ENCODE measurements at places on chromosomes 7 and 10.
A peak's percentile ranks its signal among the peaks of the same experiment; 100 is the strongest.

GRCh38 chr10:34766811-34767494 lies 48.1 kb downstream of the PARD3 start:
- DNase-seq = no peak

DNA sequence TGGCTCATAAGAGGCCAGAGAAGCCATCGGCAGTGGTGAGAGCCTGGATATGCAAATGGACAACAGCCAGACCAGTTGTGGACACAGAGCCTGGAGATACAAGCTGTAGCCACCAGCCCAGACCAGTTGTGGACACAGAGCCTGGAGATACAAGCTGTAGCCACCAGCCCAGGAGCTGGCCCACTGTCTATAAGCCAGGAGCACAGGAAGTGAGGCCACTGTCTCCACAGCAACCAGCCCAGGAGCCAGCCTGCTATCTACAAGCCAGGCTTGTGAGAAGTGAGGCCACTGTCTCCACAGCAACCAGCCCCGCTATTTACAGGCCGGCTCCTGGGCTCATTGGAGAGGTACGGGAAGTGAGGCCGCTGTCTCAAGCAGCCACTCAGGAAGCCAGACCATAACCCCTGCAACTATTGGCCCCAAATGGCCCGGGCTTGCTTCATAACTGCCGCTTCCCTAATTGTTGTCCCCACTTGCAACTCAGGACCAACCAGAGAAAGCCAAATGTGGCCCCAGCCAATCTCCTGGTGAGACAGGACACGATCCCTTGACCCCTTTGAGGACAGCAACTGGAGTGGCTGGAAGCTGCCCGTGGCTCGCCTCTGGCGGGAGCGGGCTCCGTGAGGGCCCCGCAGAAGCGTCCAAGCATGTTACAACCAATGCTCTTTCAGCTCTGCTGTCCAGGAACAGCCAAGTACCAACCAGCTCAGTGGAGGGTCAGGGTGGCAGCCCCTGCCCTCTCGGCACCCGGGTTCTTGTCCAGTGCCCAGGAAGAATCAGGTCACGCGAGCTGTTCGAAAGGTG lies 44.1 kb upstream of the CNPY1 start:
- DNase-seq = peak; percentile 54

- DNase-seq = no peak
Observed at GRCh38 chr10:65548001-65548400, 1377.8 kb upstream of the LRRTM3 start.

DNA sequence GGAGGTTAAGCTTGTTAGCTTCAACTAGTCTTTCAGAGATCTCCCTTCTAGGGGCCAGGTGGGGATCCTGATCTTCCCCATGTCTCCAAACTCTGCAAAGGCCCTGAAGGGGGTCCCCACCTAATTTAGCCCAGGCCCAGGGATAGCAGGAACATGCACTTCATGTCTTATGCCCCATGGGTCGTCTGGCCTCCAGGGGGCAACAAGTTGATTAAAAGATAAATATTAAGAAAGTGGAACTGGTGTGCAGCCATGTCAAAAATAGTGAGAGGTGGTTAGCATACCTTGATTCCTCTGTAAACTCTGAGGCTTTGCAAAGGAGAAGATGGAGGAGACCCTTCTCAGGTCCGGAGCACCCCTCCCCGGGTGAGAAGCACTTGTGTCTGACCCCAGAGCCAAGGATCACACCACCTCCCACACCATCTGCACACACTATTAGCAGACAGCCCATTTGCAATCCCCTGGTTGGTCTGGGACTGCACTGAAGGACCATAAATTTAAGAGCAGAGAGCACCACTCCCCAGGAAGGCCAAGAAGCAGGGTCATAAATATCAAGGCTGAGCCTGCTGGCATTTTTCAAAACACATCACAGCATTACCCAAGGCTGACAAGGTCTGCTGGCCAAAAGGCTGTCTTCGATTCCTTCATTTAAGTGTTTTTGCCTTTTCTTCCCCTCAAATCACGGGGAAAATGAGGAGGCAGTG lies 44.2 kb upstream of the LRRC18 start:
- no peak for DNase-seq

GRCh38 chr10:123555616-123556015 lies 110.5 kb upstream of the GPR26 start:
- no peak for DNase-seq

GRCh38 chr10:55550236-55550635 lies 749.2 kb upstream of the PCDH15 start:
- no peak for DNase-seq

- no peak for DNase-seq
Observed at GRCh38 chr7:154837622-154838021, 165.3 kb downstream of the PAXIP1 start.

GRCh38 chr10:97961945-97962344 lies 68.5 kb downstream of the CRTAC1 start:
- DNase-seq = no peak

DNA sequence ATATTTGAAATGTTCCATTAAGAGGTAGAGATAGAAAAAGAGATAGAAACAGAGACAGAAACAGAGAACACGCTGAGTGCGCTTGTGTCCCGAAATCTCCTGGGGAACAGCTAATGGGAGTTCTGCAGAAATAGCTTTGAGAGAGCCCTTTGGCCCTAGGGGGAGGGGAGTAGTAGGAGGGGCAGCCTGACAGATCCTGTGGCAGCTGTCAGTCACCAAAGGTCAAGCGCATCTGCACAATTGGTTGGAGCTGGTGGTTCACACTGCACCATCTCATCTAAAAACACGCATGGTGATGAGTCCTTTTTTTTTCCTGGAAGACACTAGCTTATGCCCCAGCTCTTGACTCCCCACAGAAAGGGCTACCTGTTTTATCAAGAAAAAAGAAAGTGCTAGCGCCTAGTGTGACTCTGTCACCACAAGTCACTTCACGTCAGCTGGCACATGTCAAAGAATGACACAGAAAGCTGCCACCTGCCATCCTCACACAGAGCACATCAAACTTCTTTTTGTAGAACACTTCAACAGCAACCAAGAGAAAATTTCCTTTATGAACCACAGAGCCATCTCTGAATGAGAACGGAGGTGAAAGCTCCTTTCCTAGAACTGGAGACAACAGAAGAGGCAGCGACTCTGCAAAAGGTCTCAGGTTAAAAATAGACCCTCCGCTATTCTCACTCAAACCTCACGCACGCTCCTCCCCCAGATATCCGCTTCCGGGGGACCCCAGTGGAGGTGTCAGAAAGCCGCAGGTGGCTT lies 125.7 kb downstream of the GFRA1 start:
- DNase-seq = no peak

- DNase-seq = peak; percentile 96
Observed at GRCh38 chr10:45379891-45380540, 6.0 kb downstream of the ALOX5 start.

DNA sequence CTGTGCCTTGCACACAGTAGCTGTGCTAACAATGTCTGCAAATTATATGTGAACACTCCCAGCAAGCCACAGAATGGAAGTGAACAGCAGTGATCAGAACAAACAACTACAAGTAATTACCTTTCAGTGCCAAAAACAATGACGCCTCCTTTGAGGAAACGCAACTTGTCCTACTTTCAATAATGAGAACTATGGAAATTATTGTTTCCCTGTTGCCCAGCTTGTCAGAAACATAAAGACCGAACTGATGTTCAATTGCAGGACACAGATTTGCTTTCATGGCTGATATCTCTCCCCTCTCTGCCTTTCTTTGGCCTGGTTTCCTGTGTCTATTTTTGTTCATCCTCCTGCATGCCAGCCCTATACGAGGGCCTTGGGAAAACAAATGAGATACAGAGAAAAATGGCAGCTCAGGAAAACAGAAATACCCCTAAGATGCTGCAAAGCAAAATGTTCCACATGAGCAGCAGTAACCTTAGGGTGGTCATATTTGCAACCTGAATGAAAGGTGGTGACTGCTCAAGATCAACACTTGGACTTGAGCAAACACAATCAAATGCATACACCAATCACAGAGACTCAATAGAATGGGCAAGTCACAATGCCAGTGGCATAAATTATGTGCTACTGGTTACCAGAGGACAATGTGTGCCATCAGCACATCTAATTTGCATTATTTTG lies 26.8 kb downstream of the COBL start:
- no peak for DNase-seq

- no peak for DNase-seq
Observed at GRCh38 chr10:4758256-4758655, 67.8 kb upstream of the AKR1E2 start.

- no peak for DNase-seq
Observed at GRCh38 chr7:100679129-100679926, 5.8 kb downstream of the GNB2 start.

- DNase-seq = no peak
Observed at GRCh38 chr10:81877596-81877995, 2.6 kb downstream of the NRG3 start.

DNA sequence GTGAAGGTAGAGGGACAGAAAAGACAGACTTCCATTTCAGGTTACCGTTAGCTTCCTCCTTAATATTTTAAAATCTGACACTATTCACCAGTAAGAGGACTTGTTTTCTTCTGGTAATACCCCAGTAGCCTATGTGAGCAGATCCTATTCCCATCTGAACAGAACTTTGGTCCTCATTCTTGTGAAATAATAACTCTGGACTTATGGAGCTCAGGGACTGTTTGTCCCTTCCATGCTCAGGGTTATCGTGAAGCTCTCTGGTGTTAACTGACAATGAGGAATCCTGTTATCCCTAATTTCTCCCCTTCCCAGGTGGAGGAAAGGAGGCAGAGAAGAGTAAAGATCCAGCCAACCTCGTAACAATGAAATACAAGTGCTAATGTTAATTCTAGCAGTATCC lies 47.0 kb upstream of the ANKRD1 start:
- no peak for DNase-seq

- DNase-seq = no peak
Observed at GRCh38 chr10:75542906-75543305, 111.5 kb downstream of the LRMDA start.

DNA sequence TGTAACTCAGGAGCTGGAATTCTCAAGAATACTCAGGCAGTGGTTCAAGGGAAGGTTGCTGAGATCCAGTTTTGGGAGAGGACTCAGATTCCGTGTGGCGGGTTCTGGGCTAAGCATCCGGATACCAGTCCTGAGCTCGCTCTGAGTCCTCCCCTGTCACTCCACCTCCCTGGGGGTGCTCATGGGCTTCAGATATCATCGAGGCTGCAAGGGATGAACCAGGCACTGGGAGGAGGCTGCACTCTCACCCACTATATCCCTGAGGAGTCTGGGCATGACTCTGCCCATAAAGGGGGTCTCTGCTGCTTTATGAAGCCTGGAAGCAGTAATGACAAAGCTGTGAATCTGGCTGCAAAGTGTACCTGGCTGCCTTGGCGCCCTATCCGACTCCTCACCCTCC lies 188.5 kb downstream of the TNS3 start:
- DNase-seq = no peak
